ENCODE measurements at places on chromosomes 2 and 18.
A peak's percentile ranks its signal among the peaks of the same experiment; 100 is the strongest.

DNA sequence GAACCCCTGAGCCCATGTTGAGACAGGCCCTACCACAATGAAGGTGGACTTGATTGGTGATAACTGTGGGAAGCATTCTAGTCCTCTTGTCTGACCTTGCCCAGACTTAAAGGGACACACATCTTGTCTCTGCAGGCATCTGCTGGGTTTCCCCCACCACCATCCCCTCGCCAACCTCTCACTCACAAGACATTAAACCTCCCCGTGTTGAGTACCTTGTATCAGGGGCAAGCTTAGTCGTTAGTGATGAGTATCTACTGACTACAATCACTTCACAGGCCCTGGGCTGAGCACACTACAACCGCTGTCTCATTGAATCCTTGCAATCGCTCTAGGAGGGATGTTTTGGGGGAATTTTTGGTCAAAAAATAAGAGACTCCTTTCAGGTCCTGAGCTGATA, 86.0 kb downstream of the ICOS start:
- no peak for DNase-seq

DNA sequence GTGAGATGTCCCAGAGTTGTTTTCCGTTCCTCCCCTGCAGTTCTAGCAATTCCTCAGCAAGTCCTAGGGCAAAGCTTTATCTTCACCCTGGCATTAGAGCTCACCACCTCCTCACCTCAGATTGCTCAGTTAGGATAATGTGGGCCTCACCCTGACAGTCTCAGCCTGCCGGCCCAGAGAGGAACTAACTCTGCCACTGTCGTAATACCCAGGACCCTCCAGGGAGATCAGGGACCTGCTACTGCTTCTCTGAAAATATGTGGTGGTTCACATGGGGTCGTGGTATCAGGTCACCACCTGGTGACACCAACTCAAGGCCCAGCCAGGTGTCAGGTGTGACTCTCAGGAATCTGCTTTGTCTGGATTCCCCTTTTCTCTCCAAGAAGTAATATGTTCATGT, 120.7 kb downstream of the FEZ2 start:
- DNase-seq = no peak

DNA sequence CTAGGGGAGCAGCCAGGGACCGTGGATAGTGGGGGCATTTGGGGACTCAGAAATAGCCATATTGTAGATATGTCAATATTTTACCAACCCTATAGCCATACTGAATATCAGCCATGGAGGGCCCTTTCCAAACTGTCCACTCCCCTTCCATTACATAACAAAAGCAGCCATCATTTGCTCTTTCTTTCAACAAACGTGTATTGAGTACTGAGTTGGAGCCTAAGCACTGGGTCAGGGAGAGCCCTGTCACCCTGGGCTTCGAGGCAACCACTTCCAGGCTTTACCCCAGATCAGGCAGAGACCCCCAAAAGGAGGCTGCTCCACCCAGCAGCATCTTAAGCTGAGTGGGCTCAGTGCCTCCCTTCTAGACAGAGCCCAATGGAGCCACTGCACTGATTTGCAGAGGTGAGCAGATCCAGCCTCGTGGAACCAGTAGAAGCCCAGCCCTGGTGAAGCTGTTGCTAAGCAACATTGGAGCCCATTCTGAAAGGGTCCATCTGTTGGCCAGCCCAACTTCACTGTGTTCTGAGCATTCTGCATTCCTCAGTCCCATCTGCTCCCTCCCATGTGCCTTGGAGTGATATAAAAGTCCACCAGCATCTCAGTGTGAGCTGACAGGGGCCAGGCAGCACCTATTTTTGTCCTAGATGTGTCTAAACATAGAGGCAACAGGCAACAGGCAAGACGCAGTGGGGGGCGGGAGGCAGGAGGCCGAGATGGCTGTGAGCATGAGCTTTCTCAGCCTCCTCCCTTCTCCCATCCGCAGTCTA, 112.1 kb downstream of the PLB1 start:
- DNase-seq = no peak

- no peak for DNase-seq
These were observed 74.9 kb downstream of the ORC4 start for GRCh38 chr2:147945660-147946059.

DNA sequence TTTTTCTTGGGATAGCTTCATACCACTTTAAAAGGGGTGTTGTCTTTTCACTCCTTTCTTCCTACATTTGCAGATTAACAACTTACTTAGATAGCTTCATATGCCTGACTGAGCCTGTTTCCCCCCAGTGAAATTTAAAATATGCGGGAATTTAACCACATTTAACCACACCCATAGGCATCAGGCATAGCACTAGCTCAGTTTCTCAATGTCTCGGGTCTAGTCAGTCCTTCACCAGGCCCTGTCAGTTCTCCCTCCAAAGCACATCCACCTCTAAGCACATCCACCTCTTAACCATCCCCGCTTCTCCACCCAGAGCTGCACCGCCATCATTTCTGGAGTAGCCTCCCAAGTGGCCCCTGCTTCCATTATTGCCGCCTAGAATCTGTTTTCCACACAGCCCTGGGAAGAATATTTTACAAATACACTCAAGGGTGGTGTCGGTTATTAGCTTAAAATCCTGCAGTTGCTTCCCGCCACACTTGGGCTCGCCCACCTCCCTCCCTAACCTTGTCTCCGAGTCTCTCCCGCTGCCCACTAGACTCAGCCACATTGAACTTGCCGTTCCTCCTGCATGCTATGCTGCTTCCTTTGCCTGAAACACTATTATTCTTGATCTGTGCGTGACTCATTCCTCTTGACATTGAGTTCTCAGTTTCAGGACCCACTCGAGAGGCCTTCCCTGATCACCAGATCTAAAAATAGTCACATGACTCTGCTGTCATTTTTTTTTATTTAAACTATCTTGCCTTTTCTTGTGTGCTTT, 68.3 kb downstream of the SPTBN1 start:
- no peak for DNase-seq

DNA sequence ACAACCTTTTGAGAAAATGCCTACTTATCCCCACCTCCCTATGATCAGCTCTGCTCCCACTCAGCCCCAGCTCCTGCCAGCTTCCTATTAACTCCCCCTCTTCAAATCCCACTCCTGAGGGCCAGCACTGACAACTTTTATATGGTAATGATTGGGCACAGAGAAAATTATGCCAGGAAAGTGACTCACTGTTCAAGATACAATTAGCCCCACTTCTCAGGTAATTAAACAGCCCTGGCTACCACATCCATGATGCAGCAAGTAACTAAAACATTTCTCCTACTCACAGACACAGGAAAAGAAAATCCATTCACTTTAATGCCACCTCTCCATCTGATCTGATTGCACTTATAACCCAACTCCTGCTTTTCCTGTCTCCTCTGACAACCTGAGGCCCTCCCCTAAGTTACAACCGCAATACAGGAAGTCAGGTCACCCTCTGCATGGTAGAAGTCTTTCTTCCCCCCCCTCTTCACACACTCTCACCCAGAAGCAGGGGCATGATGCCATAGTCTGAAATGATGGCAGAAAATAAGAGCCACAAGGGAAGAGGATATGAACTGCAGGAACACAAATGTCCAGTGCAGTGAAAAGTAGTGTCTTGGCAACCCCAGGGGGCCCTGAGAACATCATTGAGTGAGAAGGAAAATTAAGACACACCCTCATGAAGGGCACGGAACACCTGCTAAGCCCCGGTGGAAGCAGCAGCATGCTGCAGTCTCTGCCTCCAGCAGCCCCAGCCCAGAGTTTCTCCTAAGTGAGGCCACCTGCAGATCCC, 54.4 kb downstream of the STK39 start:
- DNase-seq = no peak

- DNase-seq = no peak
These were observed 24.2 kb upstream of the TOGARAM2 start for GRCh38 chr2:28956890-28957289.

DNA sequence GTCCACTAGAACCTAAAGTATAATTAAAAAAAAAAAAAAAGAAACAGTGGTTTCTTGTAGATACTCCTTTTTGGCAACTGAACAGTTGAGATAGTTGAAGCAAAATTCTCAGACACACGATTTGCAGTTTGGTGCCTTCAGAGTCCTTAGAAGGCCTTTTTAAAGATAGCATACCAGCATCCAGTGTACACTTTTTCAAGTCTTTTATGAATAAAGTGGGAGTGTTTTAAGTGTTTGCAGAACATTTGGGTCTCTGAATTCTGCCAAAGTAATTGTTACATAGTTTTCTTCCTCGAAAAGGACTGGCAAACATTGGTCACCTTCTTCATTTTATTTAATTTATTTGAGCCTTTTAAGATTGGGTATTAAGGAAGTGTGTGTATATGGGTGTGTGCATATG, 62.3 kb downstream of the SPTBN1 start:
- DNase-seq = no peak

- no peak for DNase-seq
These were observed 29.1 kb upstream of the THSD7B start for GRCh38 chr2:136736236-136736635.

DNA sequence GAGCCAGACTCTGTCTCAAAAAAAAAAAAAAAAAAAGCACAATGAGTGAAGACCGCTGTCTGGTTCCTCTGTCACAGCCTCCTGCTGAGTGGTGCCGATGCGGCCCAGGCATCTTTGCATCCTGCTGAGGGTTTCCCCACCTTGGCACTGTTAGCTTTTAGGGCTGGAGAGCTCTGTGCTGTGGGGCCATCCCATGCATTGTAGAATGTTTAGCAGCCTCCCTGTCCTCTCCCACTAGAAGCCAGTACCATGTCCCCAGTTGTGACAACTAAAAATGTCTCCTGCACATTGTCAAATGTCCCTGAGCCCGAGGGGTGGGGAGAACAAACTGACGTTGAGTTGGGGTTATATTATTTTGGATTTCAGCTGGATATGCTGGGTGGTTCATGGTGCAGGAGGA, 7.9 kb upstream of the COLEC11 start:
- no peak for DNase-seq

DNA sequence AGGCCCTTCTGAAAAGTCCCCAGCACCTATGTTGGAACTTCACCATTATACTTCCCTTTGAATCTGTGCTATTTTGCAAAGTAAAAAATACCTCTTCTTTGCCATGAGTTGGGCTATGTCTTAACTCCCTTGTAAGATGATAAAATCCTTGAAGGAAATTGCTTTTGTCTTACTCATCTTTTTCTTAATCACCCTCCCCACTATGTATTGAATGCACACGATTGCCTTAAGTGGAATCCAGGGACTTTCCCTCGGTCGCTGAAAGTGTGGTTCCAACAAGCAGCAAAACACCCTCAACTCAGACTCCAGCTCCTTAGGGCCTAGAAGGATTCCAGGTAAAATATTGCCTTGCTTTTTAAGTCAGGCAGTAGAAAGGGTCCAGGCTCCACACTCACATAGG, 173.2 kb upstream of the ARL4C start:
- no peak for DNase-seq

DNA sequence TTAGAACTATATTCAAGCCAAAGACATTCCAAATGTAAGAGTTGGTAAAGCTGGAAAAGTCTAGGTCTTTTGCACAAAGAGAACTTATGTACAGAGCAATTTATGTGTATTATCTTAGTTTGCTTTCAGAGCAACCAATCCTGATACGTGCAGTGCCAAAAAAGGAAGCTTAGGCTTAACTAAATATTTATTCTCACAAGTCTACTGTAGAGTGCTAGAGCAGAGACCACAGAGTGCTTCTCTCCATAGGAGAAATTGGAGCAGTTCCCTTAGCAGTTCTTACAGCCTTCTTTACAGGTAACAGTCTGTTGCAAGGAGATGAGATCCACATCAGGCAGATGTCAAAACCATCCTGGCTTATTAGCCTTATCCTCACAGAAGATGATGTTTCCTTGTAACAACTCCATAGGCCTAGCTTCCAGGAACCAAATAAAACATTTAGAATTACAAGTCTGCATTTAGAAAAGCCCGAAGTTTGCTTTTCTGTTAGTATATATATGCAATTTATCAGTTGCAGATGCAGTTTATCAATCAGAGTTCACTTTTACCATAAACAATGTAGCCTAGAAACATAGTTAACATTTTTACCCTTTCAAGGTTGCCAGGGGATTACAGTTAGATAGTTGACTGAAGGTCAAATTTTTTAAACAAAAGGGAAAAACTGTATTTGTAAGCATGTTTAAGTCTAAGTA, 250.6 kb upstream of the KCNJ3 start:
- DNase-seq = no peak

GRCh38 chr2:32772638-32773447, 145.0 kb downstream of the TTC27 start:
- peak; percentile 69 for DNase-seq

- DNase-seq = peak; percentile 10
These were observed 140.3 kb downstream of the RPIA start for GRCh38 chr2:88831792-88832248.

GRCh38 chr2:85771486-85771885, 17.7 kb downstream of the ATOH8 start:
- DNase-seq = no peak

- DNase-seq = no peak
These were observed 10.6 kb downstream of the TRABD2A start for GRCh38 chr2:84870306-84870705.

GRCh38 chr2:139160836-139161235, 380.6 kb upstream of the NXPH2 start:
- DNase-seq = no peak

GRCh38 chr2:38580115-38580636, 22.6 kb downstream of the HNRNPLL start:
- no peak for DNase-seq

GRCh38 chr2:134479696-134480330, 225.9 kb downstream of the MGAT5 start:
- DNase-seq = no peak

- DNase-seq = no peak
These were observed 119.7 kb downstream of the ACOXL start for GRCh38 chr2:110852051-110852450.

GRCh38 chr18:43013486-43013885, 102.0 kb downstream of the RIT2 start:
- DNase-seq = no peak

DNA sequence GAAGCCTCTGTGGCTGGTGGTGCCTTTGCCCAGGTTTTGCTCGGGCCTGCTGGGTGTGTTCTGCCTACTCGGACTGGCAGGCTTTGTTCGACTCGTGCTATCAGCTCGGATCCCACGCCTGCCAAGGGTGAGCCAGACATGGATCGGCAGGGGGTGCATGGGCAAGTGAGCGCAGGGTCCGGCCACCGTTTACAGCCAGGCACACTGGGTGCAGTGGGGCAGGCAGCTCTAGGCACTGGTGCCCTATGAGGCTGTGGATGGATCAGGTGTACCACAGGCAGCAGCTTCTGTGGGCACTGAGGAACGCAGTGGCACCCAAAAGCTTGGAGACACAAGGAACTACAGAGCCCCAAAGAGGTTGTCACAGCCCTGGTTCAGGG, 25.6 kb downstream of the MARCHF7 start:
- no peak for DNase-seq

DNA sequence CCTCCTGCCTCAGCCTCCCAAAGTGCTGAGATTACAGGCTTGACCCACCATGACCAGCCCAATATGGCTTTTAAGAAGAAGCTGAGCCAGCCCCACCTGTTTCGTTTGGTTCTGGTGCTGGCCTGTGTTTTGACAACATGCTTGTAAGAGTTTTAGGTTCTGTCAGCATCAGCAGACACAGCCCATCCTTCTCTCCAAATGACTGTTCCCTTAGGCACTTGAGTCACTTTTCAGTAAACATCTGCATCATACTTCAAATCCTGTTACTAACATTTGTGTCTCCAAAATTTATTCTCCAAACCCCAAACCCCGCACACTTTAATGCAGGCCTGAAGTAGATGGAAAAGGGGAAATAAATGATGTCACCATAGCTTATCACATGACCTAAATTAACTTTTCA, 1118.5 kb downstream of the TSN start:
- DNase-seq = no peak

All from T47D (cell line).